ENCODE measurements at places on chromosomes 12 and 14.

GRCh38 chr12:106342397-106343213 is 14.9 kb upstream of the POLR3B start:
- peak; percentile 38 for DNase-seq

GRCh38 chr12:24772813-24773212 is 176.1 kb downstream of the BCAT1 start:
- DNase-seq, result no peak

- no peak for DNase-seq
Measured at GRCh38 chr12:53483225-53483978, 15.9 kb downstream of the MAP3K12 start.

DNA sequence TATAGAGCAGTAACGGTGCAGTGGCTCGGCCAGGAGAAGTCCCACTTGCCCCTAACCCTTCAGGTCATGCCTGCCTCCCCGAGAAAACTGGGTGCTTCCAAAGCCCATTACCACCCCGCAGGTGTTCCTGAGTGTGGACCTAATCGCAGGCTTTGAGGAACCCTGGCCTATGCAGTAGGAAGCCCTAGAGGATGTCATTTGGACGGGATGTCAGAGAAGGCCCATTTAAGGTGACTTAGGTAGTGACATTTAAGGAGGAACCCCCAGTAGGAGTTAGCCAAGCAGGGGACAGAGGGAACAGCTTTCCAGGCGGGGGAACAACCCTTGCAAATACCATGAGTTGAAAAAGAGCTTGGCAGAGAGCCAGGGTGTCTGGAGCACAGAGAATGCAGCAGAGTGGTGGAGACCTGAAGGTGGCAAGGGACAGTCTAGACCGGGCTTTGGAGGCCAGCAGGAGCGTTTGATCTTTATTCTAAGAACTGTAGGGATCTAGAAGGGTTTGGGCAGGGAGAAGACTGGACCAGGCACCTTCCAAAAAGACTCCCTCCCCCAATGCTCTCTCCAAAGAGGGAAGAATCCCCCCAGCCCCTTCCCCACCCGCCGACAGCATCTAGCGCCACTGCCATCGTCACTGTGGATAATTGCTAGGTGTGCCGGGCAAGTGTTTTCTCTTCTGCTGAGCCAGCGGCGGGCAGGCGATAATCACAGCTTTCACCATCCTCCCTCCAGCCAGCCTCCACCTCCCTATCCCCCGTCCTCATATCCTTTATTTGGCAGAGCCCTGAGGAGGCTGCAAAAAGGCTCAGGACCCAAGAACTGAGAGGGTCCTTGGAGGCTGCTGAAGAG is 33.3 kb upstream of the BEGAIN start:
- DNase-seq, result peak; percentile 75

DNA sequence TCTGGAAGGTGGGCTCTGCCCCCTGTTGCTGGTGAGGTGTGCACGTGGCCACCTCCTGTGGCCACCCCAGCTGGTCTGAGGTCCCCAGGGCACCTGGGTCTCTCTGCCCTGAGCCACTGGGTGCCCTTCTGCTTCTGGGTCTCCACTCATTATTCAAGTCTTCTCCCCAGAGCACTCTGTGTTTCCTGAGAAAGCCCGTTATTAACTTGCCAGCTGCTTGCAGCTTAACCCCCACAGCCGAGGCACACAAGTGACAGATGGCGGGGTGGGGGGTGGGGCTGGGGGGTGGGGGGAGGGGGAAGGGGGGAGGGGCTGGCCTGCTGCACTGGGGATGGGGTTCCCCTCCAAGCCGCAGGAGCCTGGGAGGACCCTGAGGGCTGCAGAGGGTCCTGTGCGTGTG is 40.5 kb downstream of the FBRSL1 start:
- no peak for DNase-seq

GRCh38 chr12:40262657-40263056 is 37.9 kb downstream of the LRRK2 start:
- no peak for DNase-seq

DNA sequence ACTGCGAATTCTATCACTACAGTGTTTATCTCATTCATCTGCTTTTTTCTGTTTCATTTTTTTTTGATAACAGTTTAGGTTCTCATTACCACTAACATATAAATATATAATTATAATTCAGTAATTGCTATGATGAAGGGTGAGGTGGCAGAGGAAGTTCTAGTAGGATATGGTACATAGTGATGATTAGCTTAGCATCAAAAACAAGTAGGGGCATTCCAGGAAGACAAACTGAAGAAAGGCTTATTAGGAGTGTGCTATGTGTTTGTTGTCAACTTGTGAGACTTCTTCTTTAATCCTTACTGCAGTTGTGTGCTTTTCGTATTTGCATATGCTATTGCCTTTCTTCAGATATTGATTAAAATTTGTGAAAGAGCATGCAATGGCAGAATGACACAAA is 20.6 kb downstream of the FUT8 start:
- DNase-seq, result no peak

DNA sequence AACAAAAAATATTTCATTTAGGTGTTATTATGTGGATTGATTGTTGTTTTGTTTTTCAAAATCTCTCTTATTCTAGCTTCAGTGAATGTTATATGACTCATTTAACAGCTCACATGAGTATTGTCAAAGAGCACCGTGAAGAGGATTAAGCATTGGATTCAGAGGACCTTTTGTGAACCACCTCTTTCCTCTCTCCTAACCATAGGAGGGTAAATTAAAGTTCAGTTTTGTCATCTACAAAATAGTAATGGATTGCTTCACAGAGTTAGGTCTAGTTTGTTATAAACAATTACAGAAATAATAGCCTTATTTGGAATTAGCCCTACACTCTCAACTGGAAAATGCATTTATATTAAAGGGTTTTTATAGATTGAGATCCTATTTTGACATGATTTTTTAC is 962 bp upstream of the KERA start:
- DNase-seq, result no peak

DNA sequence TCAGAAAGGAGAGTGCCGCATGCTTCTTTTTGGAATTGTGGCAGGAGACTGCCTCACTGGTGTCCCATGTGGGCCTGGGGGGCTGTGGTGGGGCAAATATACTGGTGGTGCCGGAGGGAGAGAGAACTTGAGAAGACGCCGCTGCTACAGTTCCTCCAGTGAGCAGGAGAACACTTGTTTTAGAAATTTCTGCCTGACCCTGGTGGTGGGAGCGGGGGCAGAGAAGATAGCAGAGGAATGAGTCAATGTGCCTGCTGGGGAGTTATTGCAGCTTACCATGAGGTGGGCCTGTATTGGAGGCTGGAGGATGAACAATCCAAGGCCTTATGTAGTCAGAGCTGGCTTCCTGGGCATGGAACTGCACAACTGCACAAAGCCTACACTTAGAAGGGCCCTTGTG is 211.8 kb downstream of the SNAPC1 start:
- DNase-seq, result no peak

GRCh38 chr14:55146425-55146824 is 17.4 kb downstream of the LGALS3 start:
- DNase-seq, result no peak

DNA sequence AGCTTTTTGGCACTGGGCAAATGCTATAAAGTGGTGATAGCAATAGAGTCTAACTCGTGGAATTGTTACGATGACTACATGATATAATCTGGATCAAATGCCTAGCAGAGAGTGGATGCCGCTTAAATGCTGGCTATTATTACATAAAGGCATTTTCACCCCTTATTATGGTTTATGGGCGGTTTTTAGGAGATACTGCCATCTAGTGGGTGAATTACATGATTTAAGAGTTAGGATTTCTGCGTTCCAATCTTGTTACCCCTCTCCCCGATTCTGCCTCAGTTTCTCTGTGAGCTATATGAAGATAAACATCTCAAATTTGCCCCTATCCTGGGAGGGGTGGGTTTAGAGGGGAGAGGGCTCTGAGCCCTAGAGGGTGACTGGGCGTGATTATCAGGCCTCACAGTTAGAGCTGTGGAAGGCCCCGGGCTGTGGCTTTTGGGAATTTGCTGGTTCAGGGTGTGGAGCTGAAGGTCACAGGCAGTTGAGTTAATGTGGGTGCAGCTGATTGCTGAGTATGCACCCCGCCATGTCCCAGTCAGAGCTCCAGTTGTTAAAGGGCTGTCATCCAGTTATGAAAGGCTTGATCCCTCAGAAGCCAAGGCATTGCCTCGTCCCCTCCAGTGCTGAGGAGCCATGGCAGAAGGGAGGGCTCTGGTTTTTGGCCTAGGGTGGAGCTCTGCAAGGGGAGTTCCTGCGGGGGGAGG is 14.4 kb downstream of the CLSTN3 start:
- peak; percentile 42 for DNase-seq

- no peak for DNase-seq
Measured at GRCh38 chr14:28758885-28759652, 7.5 kb upstream of the FOXG1 start.

DNA sequence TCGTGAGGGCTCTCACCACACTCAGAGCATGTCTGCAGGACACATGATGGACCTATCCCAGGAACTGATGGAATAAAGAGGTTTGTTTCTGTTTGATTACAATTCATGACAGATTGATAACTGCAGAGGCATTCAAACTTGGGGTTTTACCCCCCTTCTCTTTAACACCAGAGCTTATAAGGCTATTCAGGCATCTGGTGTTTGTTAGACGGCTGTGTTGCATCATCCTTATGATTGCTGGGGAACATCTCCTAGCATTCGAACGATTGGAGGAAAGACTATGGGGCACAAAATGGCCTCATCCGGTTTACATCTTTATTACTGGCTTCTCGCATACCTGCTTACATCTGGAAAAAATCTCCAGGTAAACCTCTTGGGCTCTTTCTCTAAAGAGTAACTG is 191.8 kb downstream of the MSRB3 start:
- DNase-seq, result no peak

- DNase-seq, result no peak
Measured at GRCh38 chr14:64400829-64401459, 12.8 kb downstream of the MTHFD1 start.

DNA sequence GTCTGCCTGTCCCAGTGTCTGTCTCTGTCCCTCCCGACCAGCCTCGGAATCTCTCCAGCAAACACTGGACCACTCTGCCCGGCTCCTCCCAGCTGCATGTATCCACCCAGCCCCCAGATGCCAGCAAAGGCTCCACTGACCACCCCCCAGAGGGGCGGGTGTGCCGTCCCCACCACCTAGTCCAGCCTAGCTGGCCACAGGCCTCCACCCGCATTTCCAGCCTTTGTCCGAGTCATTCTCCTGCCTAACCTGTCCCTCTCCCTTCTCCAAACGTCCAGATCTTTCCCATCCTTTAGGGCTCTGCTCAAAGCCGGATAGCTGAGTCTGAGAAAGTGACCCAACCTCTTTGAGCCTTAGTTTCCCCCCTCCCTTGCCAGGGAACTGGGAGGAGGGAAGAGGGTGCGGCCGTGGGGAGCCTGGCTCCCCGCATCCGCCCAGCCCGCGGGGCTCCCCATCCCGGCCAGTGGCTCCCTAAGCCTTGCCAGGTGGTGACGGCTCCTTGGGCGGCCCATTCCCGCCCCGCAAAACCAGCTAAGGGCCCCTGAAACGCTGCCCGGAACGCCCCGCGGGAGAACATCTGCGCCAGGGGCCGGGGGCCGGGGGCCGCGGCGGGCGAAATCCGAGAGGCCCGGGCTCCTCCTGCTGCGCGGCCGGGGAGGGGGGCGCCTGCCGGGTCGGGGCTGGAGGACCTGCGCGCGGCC is 34.6 kb upstream of the ANKRD9 start:
- DNase-seq, result no peak

- no peak for DNase-seq
Measured at GRCh38 chr12:132071830-132072384, 72.2 kb downstream of the DDX51 start.

DNA sequence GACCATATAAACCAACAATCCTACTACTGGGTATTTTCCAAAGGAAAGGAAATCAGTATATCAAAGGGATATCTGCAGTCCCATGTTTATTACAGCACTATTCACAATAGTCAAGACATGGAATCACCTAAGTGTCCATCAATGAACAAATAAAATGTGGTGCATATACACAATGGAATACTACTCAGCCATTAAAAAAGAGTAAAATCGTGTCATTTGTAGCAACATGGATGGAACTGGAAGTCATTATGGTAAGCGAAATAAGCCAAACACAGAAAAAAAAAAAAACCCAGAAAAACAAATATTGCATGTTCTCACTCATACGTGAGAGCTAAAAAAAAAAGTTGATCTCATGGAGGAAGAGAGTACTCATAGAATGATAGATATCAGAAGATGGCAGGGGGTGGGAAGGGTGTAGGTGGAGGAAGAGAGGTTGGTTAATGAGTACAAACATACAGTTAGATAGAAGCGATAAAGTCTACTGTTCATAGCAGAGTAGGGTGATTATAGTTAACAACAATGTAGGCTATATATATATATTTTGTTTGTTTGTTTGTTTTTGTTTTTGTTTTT is 49.3 kb downstream of the BCAT1 start:
- no peak for DNase-seq

DNA sequence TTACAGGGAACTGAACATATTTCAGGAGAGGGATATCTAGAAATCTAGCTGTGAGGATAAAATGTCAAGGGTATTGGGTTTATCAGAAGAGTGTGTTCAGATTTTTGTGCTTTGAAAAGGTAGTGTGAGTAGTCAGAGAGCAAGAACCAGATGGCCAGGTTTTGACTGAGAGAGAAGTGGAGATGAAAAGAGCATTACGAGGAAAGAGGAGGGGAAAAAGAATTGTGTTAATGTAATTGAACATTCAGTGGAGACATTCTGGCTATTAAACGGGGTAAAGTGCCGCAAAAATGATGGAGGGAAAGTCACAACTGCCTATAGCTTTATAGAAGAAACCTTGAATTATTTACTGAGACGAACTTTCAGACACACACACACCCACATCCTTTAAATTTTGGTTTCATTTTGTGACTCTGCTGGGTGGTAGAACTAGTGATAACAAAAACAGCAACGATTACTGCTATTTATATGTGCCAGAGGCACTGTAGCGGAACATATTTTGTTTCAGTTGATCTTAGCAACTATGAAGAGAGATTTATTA is 213.6 kb downstream of the ERC1 start:
- DNase-seq, result no peak

GRCh38 chr14:70212752-70213151 is 24.0 kb upstream of the SLC8A3 start:
- DNase-seq, result no peak

- no peak for DNase-seq
Measured at GRCh38 chr12:20423557-20423956, 55.2 kb downstream of the PDE3A start.

DNA sequence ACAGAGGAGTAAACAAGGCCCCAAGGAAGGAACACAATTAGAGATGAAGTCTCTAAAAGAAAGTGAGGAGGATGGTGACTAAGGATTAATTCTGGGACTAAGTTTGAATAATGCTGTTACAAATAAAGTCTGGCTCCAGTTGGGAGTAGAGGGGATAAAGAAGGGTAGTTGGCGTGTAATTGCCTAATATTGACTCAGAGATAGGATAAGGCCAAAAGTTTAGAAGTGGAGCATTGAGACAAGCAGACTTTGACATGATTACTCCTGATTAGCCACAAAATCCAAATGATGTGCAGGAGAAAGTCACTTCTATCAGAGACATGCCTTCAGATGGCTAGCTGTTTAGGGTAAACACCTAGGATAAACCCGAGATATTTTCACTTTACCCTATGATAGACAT is 108.4 kb downstream of the PLCZ1 start:
- DNase-seq, result no peak

DNA sequence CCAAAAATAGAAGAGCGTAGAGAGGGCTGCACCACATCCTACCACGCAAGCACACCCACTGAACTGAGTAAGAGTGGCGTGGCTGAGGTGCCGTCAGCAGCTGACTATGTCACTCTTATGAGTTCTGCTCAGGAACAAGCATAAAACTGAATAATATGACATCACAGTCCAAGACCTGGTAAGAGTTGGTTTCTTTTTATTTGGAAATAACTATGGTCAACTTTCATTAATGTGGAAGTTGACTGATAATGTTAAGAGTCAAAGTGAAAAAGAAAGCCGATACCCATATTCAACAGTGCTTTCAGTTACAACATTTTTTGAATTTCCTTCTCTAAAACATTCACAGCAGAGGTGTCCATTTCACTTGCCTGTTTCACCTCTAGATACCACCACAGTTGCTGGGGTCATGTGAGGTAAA is 44.6 kb downstream of the GNS start:
- DNase-seq, result no peak

All from NCI-H1105 treated with DMSO at 0.1 percent for 48 hours (cell line).